ENCODE measurements at places on chromosomes 7 and 10.

DNA sequence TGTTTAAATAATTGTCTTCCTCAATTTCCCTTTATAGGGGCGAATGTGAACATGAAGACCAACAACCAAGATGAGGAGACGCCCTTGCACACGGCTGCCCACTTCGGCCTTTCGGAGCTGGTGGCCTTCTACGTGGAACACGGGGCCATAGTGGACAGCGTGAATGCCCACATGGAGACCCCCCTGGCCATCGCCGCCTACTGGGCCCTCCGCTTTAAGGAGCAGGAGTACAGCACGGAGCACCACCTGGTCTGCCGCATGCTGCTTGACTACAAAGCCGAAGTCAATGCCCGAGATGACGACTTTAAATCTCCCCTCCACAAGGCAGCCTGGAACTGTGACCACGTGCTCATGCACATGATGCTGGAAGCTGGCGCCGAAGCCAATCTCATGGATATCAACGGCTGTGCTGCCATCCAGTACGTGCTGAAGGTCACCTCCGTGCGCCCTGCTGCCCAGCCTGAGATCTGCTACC lies 42.1 kb downstream of the ASB4 start:
- DNase-seq: no peak

- DNase-seq: no peak
Observed at GRCh38 chr7:120165227-120165626, 107.7 kb upstream of the KCND2 start.

GRCh38 chr7:922334-923107 lies 32.0 kb downstream of the ADAP1 start:
- peak; percentile 68 for DNase-seq

- DNase-seq: no peak
Observed at GRCh38 chr10:86062647-86063145, 303.9 kb downstream of the GRID1 start.

DNA sequence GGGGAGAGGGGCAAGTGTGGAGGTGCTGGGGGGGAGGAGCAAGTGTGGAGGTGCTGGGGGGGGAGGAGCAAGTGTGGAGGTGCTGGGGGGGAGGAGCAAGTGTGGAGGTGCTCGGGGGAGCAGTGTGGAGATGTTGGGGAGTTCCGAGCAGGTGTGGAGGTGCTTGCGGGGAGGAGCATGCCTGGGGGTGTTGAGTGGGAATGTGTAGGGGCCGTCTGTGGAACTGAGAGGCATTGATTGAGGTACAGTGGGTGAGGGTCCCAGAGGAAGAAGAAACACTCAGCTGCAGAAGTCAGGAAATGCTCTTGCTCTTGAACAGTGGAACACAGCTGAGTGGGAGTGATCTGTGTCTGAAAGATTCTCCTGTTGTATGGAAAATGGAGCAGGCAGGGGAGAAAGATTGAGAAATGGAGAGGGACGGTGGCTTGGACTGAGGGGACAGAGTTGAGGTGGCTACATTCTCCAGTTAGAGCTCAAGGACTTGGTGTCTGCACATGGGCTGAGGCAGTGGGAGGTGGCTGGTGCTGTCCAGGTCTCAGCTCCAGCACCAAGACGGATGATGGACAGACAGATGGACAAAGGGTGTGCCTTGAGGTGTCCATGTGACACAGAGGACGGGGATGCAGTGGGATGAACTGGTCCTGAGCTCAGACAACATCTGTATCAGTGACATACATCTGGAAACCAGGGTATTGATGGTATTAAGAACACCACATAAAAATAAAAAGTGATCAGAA lies 25.2 kb upstream of the NCAPG2 start:
- DNase-seq: no peak

GRCh38 chr10:48692748-48693147 lies 8.1 kb downstream of the WDFY4 start:
- no peak for DNase-seq

DNA sequence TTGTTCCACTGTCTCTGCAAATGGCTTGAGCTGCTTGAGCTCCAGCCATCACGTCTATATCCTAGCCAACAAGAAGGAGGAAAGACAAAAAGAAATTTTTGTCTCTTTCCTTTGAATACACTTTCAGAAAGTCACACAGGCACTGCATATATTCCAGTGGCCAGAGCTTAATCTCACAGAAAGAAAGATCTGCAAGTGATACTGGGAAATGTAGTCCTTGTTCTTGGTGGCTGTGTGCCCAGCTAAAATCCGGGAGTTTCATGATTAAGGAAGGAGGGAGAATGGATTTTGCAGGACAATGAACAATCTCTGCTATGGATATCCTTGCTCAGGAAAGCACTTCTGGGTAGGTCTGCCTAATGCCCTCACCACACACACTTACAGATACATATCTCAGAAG lies 19.5 kb upstream of the DLG5 start:
- no peak for DNase-seq

DNA sequence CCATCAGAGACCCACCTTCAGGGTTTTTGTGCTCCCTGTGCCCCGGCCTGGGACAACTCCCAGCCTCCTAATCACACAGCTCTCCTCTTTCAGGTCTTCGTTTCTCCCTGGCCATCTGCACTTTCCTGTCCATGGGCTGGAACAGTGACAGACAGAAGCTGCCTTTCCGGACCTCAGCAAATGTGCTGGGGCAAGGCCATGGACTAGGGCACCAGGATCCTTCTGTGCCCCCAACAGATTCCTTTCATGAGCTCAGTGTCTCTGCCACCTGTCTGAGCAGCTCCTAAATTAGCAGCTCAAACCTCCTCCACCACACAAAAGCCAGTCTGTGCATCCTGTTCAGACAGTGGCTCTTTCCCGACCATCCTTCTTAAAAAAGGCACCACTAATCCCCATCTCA lies 41.9 kb upstream of the FRMD4A start:
- no peak for DNase-seq

- DNase-seq: peak; percentile 69
Observed at GRCh38 chr7:116258734-116259133, 48.4 kb downstream of the TES start.

DNA sequence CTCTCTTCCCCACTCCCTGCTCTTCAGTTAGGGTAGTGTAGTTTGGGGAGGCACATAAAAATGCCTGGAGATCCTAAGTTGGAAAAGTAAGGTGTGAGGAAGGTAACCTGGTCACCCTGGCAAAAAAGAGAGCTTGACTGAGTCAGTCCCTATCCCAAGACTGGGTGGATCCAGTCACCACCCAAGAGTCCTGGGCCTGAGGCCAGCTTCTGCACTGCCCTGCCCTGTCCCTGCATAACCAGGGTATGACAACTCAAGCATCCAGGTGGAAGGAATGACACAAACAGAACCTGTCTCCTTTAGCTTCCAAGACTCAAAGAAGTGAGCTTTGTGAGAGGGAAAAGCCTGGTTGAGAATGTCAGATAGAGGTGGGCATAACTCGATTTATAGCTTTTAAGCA lies 26.9 kb upstream of the SORBS1 start:
- DNase-seq: no peak

DNA sequence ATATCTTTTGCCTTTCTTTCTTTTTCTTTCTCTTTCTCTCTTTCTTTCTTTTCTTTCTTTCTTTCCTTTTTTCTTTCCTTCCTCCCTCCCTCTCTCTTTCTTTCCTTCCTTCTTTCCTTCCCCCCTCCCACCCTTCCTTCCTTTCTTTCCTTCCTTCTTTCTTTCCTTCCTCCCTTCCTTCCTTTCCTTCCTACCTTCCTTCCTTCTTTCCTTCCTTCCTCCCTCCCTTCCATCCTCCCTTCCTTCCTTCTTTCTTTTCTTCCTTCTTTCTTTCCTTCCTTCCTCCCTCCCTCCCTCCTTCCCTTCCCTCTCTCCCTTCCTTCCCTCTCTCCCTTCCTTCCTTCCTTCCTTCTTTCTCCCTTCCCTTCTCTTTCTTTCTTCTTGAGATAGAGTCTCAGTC lies 25.5 kb upstream of the CALN1 start:
- no peak for DNase-seq

GRCh38 chr10:70733051-70733450 lies 52.1 kb downstream of the TBATA start:
- DNase-seq: no peak

- DNase-seq: no peak
Observed at GRCh38 chr7:44283381-44284211, 41.8 kb downstream of the CAMK2B start.

- no peak for DNase-seq
Observed at GRCh38 chr10:120486671-120487205, 29.7 kb downstream of the PLPP4 start.

- no peak for DNase-seq
Observed at GRCh38 chr10:90321132-90321816, 536.6 kb downstream of the HTR7 start.

DNA sequence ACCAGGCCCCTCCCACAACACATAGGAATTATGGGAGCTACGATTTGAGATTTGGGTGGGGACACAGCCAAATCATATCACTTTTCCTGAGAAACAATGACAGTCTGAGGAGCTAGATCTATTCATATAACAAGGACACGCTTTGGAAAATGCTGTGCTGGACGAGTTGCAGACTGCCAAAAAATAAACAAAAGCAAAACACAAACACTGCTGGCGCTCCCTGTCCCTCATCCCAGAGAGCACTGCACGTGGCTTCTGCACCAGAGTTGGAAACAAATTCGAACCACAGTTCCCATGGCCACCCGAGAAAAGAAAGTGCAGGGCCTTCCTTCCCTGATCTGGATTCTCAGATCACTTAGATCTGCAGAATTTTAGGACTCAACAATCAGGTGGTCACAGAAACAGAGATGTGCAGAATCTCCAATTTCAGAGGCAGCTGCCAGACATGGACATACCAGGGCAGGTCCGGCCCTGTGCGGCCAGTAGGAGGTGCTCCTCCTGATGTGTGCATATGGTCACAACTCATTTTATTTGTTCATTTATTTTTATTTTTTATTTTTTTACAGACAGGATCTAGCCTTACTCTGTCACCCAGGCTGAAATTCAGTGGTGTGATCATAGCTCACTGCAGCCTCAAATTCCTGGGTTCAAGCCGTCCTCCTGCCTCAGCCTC lies 35.2 kb upstream of the ECHDC3 start:
- no peak for DNase-seq

- no peak for DNase-seq
Observed at GRCh38 chr7:127514499-127514898, 70.9 kb downstream of the GCC1 start.

DNA sequence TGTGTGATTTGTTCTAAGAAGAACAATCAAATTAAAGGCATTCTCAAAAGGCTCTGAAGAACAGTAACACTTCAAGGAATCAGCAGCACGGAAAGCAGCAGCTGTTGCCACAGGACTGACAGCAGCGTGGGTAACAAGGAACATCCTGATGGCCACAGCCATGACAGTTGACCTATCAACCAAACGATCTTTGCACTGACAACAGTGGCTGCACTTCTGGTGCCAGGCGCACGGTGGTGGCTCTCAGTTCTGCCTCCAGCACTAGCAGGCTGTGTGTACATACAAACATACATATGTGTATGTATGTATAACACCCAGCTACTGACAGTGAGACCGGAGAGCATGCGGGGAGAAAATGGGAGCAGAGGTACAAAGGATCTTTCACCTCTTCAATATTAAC lies 114.1 kb downstream of the ZFAND4 start:
- no peak for DNase-seq

- peak; percentile 80 for DNase-seq
Observed at GRCh38 chr7:117119192-117119924, 166.1 kb downstream of the ST7 start.

GRCh38 chr10:97159646-97160305 lies 26.0 kb downstream of the SLIT1 start:
- DNase-seq: no peak

- DNase-seq: no peak
Observed at GRCh38 chr10:66892871-66893270, 33.0 kb upstream of the LRRTM3 start.

DNA sequence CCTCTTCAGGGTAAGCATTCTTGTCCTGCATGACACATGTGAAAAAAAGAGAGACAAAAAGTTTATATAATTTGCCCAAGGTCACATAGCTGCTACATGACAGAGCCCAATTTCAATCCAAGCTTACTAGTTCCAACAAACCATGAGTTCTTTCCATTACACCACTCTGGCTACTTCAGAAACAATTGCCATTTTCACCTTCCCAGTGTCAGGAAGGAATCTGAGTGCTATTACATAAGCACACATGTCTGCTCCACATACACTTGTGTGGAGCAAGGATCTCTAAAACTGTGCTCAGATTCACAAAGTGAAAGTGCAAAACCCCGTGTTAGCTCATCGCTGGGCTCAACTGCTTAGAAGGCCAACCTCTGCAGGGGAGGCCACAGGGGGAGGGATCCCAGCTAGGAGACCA lies 356.2 kb upstream of the NFE2L3 start:
- DNase-seq: no peak

GRCh38 chr7:132049462-132050304 lies 493.3 kb upstream of the PODXL start:
- DNase-seq: peak; percentile 22

DNA sequence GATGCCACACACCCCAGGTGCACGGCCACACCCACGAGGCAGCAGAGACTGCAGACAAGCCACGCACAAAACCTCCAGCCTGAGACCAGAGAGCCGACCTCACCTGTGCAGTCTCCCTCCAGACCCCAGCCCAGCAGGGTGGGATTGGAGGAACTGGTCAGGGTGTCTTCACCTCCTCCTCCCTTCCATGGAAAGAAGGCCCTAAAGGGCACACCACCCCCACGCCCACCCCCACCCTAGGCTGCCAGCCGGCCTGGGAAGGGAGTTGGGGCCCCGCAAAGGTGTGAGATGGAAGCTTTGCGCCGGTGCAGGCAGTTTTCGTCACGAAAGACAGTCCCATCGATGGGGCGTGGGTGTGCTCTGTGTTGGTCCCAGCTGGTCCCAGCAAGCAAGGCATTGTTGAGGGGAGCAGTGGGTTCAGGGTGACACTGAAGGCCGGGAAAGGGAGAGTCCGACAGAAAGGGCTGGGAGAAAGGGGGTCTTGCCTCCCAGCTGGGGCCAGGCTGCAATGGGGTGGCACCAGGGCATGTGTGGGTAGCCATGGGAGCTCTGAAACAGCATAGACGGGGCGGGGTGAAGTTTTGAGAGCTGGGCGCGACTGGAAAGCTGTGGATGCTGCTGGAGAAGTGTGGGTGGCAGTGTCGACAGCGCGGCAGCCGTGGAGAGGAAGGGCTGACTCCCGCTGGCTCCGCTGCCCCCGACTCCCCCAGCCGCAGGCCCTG lies 349.2 kb downstream of the GLRX3 start:
- no peak for DNase-seq

GRCh38 chr10:122013311-122013780 lies 24.4 kb downstream of the TACC2 start:
- no peak for DNase-seq

DNA sequence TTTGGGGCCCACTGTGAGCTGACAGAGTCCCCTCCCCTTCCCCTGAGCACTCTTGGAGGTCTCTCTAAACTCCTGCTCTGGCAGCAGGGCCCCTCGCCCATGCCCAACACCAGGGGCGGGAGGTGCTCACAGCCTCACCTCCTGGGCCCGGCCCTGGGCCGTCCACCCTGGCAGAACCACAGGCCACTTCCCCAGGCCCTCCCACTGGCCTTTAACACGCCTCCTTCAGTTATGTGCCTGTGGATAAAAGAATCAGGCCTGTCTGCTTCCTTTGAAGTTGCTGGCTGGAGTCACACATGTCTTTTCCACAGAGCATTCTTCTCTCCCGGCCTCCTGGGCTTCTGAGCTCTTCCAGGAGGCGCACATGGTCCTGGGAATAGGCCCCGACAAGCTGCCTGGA lies 10.2 kb downstream of the MYL10 start:
- no peak for DNase-seq

Measured in CD8-positive, alpha-beta T cell (primary cell).